ENCODE measurements at places on chromosomes 5 and 9.

GRCh38 chr5:179295778-179296149, 49.5 kb downstream of the ADAMTS2 start:
- no peak for DNase-seq

- no peak for DNase-seq
Measured at GRCh38 chr5:35408146-35408545, 177.9 kb upstream of the PRLR start.

- no peak for DNase-seq
Measured at GRCh38 chr5:148778882-148779281, 47.5 kb upstream of the ADRB2 start.

DNA sequence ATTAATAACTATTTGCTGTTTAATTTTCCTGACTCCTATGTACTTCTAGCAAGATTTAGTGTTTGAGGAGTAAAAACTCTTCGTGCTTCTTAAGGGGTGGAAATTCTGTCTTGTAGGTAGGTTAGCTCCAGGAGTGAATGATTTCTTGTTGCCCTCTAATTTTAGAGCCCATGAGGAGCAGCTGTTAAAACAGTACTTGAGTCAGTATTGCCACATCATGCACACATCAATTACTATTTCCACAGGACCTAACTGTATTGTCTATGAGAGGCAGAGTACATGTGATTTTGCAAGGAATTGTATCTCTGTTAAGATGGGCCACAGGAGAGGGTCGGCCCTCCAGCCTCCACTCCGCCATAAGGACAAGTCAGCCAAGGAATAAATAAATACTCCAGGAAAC, 91.2 kb downstream of the PDZD2 start:
- DNase-seq: no peak

DNA sequence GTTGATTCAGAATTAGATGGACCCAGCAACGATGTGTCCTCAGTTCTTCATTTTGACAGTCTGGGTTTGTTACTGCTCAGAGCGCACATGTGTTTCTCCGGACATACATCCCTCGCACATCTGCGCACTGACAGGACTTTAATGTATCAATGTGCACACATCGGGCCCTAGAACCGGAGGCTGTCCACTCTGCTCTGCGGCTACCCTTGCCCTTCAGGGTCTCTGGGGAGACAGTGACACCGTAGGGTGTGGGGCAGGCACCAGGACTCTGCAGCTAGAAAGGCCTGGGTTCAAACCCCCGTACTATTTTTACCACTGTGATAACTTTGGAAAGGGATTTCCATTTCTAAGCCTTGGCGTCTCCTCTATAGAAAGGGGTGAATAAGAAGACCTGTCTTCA, 23.5 kb upstream of the LPCAT1 start:
- DNase-seq: no peak

DNA sequence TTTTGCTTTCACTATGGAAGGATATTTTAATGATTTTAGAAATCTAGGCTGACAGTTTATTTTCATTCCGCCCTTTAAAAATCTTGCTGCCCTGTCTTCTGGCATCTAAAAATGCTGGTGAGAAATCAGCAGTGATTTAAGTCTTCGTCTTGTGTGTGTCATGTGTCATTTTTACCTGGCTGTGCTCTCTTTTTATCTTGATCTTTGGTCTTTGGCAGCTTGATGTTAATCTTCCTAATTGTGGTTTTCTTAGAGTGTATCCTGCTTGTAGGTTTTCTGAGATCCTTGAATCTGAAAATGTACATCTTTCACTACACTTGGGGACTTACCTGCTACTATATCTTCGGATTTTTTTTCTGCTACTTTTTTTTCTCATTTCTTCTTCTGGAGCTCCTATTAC, 11.9 kb upstream of the LPCAT1 start:
- DNase-seq: no peak

DNA sequence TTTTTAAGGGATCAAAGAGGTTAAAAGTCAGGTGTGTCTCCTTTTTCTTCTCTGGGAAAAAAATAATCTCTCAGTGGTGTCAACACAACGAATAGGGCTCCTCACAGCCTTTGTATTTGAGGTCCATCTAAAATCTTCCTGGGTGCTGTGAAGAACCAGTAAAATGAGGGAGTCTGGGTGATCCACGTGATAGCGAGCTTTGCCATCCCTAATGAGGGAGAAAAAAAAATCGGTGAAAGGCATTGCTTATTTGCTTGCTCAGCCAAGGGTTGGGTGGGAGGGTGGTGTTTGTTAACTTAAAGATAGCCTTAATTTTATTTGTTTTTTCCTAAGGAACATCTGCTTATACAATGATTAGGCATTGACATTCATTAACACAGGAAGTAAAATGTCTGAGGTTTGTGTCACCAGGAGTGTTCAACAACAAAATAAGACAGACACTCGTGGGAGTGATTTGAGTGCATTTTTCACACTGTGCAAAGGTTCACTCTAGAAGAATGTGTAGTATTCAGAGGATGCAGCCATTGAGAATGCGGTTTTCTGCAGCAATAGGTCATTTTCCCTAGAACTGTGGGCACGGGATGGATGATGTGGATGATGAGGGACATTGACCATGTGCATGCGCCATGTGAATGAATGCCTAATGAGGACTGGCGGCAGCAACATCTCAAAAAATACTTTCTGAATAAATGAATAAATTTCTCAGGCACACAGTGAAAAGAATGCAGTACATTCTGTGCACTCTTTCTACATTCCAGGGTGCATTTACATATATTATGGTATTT, 369.5 kb downstream of the NTRK2 start:
- DNase-seq: no peak

- DNase-seq: peak; percentile 33
Measured at GRCh38 chr5:80569961-80570786, at the start of gene ANKRD34B. Gene ANKRD34B, minus strand, starts transcription at chr5:80570280. Its CDS starts 10,261 bp downstream, at chr5:80560019.

DNA sequence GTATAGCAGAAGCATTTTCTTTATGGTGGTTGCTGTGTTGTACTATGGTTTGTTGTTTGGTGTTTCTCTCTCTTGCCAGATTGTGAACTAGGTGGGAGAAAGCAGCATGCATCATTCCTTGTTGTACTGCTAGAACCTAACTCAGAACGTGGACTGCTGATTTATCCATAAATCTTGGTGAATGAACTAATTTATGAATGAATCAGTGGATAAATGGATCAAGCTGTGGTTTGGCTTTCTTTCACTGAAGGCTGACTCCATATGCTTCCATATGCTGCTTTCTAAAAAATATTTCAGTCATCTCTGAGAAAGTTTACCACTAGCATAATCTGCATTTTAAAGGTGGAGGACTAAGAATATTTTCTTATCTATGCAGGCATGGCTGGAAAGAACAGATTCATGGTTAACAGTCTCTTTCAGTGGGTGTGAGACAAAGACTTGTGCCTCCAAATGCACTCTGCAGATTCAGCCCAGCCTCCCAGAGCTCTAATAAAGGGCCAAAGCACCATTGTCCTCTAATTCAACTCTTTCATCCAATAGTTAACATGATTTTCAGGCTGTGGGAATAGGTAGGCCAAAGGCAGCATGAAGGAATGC, 237.7 kb downstream of the SH3GL2 start:
- DNase-seq: no peak

GRCh38 chr5:82538339-82539034, 260.3 kb upstream of the RPS23 start:
- no peak for DNase-seq
